ENCODE measurements at places on chromosomes 3 and 15.

DNA sequence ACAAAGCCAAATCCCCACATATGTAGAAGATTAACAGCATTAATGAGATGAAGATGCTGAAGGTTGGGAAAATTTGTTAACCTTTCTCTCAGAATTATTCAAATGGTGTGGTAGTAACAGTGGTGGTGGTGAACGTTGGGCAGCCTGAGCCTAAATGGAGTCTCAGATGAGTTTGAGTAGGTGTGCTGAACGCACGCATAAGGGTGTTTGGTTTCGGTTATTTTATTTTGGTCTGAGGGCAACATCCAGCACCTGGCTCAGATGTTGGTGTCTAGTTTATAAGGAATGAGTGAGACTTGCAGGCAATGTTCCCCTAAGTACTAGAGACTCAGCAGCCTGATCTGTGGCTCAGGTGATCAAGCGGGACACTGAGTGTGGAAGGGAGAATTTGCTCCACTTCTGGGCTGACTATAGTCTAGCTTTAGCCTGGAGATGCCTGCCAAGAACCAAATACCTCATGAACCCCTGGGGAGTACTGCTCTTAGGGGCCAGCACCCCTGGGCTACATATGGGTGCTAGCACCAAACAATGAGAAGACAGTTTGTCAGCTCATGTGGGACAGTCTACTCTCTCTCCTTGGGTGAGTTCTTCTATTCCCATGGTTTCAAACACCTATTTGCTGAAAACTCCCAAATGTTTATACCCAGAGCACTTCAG is 39.5 kb upstream of the ATP2C1 start:
- no peak for DNase-seq

- peak; percentile 62 for DNase-seq
These were observed 907 bp downstream of the TATDN2 start for GRCh38 chr3:10248984-10249748.

DNA sequence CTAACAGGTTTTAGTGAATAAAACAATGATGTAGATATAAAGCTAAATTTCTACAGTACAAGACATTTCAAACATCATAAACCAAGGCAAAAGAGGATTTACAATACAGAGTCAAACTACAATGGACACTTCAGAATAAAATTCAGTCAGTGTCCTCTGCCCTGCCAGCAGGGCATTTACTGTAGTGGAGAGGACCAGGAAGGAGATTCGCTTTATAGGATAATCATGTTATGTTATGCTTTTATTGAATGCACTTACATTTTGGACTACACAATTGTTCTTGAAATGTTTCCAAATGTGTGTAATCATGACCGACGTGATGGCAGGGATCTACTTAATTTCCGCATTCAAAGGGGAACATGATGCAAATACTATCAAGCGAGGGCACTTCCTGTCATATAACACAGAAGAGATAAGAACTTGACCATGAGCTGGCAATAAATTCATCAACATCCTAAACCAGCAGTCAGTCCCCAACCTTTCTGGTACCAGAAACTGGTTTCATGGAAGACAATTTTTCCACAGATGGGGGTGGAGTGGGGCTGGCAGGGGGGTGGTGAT is 925.6 kb downstream of the FHIT start:
- DNase-seq, result no peak

DNA sequence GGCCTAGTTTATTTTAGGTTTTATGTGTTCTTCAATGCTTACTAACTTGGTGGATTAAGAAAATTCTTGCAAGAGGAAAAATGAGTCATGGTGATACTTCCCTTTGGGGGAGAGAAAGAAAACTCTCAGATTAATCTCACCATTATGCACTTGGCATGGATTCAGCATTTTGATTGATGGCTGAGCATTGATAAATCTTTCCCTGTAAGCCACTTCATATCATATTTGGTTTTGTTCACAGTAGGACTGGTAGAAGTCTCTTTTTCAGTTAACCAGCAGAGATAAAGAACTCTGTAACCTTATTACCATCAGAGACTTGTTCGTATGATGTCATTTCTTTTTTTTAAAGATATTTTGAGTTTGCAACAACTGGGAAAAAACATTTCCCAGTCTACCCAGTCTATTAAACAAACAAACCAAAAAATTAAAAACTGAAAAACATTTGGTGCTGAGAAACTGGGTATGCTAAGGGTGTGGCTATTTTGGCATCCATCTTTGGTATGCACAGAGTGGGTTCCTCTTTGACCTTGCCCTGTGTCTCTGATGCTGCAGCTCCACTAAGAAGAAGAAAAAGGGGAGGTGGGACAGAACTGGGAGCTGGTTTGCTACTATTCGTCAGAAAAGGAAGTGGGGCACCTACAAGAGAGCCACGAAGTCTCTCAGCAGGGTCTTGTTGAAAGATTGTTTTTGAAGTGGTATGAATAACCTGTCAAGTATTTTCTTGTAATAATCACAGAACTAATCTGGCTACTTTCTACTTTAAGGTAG is 17.2 kb downstream of the TMOD3 start:
- peak; percentile 72 for DNase-seq

- no peak for DNase-seq
These were observed 529.8 kb upstream of the NAALADL2 start for GRCh38 chr3:174329321-174329720.

GRCh38 chr3:146590521-146590920 is 14.6 kb downstream of the PLSCR5 start:
- no peak for DNase-seq

DNA sequence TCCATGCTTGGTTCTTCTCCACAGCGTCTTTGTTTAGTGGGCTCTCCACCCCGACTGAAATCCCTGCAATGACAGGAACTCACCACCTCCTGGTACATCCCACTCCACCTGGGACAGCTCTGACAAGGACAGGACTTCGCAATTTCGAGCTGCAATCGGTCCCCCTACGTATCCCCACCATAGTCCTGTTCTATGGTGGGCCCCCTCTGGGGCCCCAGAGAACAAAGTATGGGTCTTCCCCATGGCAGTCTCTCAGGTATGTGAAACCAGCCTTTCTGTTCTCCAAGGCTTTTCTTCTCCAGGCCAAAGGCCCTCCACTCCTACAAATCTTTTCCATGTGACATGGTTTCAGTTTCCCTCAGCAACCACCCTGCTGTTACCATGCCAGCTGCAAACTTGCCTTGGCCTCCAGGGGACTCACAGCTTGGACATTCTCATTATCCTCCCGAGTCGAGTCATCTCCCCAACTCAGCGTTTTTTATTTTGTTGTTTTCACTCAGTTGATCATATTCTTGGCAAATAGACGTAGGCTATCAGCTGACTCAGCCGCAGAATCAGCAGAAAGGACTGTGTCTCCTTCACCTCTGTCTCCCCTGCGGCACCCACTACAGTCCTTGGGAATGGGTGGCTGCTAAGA is 233.3 kb downstream of the OPA1 start:
- DNase-seq, result no peak

GRCh38 chr15:66563566-66564110 is 2.2 kb downstream of the LCTL start:
- DNase-seq, result no peak

GRCh38 chr3:161925749-161926360 is 429.2 kb downstream of the OTOL1 start:
- DNase-seq, result peak; percentile 16

Data from A549 (cell line).